COR-L47 (cell line): ENCODE measurements at places on chromosomes 7 and 10.

GRCh38 chr10:69846293-69846921 is 44.7 kb downstream of the COL13A1 start:
- DNase-seq, result no peak

GRCh38 chr7:118759921-118760320 is 535.4 kb downstream of the ANKRD7 start:
- DNase-seq, result no peak

GRCh38 chr10:96584035-96584434 is 2.8 kb downstream of the TM9SF3 start:
- DNase-seq, result no peak

DNA sequence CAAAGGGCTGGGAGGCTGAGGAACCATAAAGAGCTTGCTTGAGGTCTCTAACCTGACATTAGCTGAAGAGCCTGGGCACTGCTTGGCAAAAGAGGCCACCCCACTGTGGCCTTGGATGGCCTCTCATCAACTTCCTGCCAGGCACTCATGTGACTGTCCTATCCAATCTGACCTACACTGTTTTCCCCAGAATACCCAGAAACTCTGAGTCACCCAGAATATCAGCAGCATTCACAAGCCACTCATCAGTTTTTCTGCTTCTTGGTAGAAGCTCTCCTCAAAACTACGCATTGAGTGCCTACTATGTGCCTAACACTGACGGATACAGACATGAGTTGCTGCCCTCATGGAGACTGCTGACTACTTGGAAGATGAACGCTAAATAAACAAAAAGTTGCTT is 4.1 kb upstream of the NT5C2 start:
- DNase-seq, result no peak

DNA sequence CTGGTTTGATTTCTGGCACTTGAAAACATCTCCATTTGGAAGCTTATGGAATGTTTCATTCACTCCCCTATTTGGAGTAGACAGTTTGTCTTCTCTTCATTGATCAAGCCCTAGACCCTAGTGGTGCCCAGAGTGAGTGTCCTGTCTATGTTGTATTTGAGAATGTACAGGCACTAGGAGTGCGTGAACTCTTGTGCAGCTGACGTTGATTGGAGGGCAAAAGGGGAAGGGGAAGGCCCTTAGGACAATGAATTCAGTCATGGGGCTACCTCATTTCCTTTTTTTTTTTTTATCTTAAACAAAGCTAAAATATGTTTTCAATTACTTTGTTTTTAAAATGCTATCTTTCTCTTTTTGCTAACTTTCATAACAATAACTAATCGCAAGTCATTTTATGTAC is 66.5 kb downstream of the ADD3 start:
- no peak for DNase-seq

DNA sequence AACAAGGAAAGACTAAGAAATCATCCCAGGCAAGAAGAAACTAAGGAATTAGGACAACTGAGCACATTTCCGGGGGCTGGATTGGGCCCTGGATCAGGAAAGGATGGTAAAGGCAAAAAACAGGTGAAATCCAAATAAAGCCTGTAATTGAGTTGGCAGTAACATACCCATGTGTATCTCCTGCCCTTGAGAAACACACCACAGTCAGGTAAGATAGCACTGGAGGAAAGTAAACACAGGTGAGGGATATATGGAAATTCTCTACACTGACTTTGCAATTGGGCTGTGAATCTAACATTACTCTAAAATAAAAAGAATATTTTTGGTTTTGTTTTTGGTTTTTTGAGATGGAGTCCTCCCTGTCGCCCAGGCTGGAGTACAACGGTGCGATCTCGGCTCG is 140.2 kb upstream of the FRMD4A start:
- DNase-seq, result no peak

DNA sequence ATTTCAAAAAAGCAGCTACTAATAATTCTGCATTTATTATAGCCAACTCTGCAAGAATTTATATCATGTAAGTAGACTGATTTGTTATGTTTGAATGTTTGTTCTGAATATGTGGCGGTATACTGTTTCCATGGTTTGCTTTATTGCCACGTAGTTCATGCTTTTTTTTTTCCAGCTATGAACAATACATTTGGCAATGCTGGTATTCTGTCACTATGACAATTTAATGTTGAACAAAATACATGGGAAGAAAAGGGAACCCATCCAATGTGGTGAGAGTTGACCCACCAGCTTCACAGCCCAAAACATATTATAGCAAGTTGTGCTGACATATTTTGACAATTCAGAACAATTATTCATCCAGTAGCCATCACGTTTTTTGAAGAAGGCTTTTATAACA is 145.6 kb downstream of the CCDC71L start:
- no peak for DNase-seq

DNA sequence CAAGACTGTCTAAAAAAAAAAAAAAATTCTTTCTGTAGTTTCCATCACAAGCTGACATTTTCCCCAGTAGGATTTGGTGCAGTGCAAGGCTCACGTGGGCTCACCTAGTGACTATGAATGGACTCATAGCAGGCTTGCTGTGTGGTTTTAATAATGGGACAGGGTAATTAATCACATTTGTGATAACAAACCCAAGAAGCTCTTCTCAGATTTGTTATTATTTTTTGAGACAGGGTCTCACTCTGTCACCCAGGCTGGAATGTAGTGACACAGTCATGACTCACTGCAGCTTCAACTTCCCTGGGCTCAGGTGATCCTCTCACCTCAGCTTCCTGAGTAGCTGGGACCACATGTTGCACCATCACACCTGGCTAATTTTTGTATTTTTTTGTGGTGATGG is 40.0 kb downstream of the NACAD start:
- no peak for DNase-seq

DNA sequence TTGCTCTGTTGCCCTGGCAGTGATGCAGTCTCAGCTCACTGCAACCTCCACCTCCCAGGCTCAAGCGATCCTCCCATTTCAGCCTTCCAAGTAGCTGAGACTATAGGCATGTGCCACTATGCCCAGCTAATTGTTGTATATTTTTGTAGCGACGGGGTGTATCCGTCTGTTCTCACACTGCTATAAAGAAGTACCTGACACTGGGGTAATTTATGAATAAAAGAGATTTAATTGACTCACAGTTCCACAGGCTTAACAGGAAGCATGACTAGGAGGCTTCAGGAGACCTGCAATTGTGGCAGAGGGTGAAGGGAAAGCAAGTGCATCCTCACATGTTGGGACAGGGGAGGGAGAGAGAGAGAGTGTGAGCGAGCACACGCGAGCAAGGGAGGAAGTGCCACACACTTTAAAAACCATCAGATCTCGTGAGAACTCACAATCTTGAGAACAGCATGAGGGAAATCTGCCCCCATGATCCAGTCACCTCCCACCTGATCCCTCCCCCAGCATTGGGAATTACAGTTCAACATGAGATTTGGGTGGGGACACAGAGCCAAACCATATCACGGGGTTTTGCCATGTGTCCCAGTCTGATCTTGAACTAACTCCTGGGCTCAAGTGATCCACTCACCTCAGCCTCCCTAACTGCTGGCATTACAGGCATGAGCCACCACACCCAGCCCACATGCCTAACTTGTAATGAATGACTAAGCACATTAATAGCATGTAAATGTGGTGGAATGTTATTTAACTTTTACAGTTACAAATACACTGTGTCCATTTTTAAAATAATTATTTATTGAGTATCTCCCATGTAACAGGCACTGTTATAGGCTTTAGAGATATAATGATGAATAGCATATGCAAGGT is 65.5 kb downstream of the RALA start:
- DNase-seq, result no peak

DNA sequence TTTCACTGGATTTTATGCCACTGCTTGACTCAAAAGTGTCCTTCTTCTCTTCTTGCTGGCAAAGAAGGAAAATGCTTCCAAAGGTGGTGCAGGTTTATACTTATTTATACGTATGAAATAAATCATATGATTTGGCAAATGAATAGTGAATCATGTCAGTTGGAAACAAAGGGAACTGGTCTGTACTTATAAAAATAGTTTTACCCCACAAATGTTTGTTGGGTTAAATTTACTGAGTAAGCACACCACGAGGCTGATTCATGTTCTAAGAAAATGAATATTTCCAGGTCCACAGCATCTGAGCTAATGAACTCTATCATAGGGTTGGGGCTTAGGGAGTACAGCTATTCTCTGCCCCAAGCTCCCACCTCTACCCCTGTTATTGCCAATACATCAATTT is 232.2 kb downstream of the TRIL start:
- no peak for DNase-seq

DNA sequence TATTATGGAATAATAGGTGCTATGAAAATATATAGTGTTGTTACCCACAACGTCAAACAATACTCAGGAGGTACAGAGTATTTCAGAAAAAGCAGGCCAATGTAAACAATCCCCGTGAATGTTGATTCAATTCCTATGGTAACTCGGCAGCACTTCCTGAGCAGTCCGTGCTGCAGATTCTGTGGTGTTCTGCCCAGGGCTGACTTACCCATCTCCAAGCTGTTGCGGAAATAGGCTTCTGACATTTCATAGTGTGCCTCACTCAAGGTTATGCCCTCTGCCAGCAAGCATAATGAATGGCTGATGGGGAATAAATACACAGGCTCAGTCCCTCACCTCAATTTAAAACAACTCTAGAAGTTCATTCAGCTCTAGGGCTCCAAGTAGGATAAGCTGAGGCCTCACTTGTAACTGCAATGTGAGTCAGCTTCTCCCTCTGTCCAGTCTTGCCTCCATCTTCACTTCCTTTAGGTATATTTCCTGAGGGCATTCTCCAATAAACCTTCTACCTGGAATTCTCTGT is 177.6 kb downstream of the GNAI1 start:
- DNase-seq, result peak; percentile 57

DNA sequence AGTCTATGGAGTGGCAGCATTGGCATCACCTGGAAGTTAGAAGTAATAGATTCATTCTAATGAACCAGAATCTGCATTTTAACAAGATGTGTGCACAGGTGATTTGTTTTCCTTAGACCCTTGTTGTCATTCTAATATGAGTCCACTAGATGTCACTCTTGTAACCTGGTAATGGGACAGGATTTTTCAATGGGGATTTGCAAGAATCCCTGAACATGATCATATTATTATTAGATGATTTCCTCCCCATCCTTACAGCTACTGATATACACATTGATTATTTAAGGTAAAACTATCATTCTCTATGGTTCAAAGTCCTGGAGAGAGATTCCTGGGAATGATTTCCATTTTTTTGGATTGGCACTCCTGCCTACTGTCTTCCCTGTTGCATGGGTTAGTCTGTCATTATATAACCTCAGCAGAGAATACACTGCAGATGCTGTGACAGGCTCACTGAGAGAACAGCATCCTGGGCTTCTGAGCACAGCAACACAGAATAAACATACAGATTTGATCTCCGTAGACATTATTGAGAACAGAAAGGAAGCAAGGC is 194.9 kb downstream of the SUGCT start:
- DNase-seq, result peak; percentile 16

- DNase-seq, result no peak
Measured at GRCh38 chr10:49001870-49002672, 62.4 kb upstream of the LRRC18 start.

DNA sequence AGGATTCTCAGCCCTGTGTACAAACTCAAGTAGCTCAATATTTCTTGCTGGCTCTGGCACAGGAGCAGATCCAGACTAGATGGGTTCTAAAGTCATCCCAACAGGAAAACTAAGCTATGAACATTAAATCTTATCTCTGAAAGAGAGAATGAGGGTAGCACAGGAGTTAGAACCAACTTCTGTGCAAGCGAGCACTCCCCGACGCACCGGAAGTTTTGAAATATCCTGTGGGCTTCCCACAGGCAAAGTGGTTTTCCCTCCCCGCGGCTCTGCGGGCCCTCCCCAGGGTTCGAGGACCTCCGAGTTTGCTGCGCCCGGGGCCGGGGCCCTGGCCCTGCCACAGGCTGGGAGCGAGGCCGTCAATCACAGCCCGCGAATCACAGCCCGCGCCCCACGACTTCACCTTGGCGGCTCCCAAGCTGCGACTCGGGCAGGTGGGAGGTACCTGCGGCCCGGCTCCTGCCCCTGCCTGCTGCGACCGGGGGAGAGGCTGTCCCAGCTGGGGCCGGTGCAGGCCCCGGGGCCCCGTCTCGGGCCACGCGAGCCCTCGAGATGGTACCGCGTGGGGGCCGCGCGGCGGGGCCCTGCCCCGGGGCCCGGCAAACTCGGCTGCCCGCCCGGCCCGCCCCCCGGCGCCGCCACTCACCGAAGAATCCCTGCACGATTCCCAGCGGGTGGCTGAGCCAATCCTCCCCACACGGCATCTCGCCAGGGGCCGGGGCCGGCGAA is 598 bp downstream of the MCMBP start:
- peak; percentile 25 for DNase-seq

- DNase-seq, result no peak
Measured at GRCh38 chr10:50395851-50396250, 144.5 kb upstream of the ASAH2 start.

GRCh38 chr10:66629996-66630395 is 295.8 kb upstream of the LRRTM3 start:
- no peak for DNase-seq

GRCh38 chr7:105391429-105391828 is 2.7 kb upstream of the SRPK2 start:
- DNase-seq, result no peak

- no peak for DNase-seq
Measured at GRCh38 chr10:123326674-123327073, 172.5 kb downstream of the BUB3 start.

- no peak for DNase-seq
Measured at GRCh38 chr7:39367943-39368342, 198.3 kb upstream of the YAE1 start.

DNA sequence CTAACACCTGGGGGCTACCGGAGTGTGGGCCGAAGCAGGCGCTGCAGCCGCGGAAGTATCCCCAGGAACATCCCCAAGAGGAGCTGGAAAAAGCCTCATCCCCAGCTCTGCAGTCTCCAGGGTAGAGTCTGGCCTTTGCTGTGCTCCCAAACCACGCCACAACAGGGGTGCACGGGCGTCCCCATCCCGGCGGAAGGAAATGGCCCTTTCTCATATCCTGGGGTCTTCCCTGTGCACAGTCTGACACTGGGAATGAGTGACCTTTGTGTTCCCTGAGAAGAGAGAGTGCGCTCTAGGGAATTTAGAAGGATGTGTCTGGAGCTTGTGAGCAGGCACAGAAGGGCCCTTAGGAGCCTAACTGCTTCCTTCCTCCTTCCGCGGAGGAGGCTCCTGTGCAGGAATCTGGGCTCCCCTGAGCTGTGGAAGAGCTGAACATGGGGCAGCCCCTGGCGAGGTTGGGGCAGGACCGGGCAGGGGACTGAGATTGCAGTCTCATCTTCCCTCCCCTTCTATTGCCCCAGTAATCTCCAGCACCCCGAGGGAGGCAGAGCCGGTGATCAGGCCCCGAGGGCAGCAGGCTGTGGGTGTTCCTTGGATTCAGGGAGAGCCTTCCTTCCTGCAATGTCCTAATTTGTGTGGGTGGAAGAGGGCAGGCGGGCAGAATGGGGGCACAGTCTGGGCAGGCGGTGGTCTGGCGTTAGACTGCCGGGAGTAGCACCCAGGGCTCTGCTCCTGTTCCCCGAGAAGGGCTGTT is 1.3 kb downstream of the REPIN1 start:
- no peak for DNase-seq

- no peak for DNase-seq
Measured at GRCh38 chr7:133843341-133843740, 283.8 kb upstream of the LRGUK start.
